ENCODE measurements at places on chromosomes 1 and 21.

DNA sequence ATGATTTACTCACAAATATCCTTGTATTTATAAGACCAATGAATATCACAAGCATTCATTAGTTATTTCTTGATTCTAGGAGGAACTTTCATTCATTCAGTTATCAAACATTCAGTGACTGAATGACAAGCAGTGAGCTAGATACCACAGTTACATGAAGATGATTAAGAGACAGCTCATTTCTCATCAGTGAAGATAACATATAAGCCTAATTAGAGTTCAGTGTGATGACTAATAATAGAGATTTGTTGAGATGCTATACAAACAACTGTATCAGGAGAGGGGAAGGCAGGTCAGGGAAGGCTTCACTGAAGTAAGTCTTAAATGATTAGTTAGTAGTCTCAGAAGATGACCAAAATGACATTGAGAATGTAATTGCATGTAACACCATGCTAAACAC lies 14.6 kb upstream of the C1orf105 start:
- no peak for DNase-seq

GRCh38 chr1:27569506-27570291 lies 34.2 kb downstream of the AHDC1 start:
- DNase-seq, result no peak

DNA sequence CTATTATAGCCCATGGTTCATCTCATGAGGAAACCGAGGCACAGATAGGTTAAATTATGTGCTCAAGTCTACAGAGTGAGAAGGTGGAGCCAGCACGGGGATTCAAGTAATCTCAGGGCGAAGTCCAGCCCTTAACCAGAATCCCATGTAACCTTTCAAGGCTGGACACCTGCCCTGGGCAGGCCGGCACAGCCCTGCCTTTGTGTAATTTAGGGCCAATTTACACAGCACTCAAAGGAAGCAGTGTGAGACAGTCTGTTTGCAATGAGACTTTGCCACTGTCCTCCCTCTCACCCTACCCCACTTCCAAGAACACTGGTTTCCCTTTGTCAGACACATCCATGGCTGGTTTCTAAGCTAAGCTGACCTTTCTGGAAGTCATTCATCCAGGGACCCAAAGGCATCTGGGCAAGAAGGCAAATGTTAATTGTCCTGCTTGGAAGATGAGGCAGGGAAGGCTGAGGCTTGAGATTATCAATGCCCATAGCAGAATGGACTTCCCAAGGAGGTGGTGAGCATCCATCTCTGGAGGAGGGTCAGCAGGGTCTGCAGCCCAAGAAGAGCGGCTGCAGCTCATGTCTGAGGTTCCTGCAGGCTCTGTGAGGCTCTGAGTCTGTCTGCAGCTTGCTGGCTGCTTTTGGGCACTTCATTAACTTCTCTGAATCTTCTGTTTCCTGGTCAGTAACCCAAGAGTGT lies 159.2 kb downstream of the TRABD2B start:
- no peak for DNase-seq

DNA sequence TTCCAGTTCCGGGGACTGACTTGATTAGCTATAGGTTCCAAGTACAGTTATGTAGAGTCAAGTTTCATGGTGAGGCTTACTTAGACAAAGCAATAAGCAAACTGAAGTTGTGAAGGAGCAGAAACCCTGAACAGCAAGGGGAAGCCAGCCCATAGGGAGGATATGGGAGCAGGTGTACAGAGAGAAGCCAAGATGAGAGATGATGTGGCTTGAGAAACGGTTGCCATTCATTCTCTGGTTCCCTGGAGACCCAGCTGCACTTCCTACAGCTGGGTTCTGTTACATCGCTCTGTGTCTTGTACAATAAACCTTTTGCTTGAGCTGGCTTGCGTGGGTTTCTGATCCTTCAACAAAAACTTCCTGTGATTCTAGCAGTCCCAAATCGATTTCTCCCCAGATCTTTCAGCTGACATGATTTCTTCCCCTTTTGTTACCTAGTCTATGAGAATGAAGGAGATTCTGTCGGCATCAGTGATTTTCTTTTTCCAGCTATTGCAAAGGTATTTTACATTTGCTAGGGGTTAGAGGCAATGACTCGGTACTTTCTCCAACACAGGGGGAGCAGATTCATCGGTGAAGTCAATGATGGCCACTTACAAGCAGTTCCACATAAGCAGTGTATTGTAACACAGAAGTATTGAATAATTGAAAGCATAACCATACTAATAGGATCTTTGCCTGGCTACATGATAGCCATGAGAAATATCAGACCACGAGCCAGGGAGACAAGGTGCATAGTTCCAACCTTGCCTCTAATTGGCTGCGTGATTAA lies 67.3 kb downstream of the URB2 start:
- no peak for DNase-seq

DNA sequence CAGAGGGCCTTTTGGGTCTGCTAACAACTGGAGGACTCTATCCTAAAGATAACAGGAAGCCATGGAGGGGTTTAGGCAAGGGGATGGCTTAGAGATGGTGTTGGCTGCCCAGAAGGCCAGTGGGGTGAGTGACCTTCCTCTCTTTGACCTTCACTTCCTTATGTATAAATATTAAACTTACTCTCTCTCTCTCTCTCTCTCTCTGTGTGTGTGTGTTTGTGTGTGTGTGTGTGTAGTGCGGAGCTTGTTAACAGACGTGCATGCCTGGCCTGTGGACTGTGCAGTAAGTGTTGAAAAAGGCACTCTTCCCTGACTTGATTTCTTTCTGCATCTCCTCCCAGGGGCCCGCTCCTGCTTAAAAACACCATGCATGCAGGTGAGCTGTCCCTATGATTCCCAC lies 10.0 kb downstream of the MROH7 start:
- no peak for DNase-seq

GRCh38 chr1:162905174-162906158 lies 44.5 kb upstream of the CCDC190 start:
- DNase-seq, result no peak

GRCh38 chr1:85663382-85663781 lies 44.9 kb downstream of the ZNHIT6 start:
- DNase-seq, result no peak

GRCh38 chr1:56547977-56548376 lies 31.4 kb downstream of the PLPP3 start:
- DNase-seq, result no peak

DNA sequence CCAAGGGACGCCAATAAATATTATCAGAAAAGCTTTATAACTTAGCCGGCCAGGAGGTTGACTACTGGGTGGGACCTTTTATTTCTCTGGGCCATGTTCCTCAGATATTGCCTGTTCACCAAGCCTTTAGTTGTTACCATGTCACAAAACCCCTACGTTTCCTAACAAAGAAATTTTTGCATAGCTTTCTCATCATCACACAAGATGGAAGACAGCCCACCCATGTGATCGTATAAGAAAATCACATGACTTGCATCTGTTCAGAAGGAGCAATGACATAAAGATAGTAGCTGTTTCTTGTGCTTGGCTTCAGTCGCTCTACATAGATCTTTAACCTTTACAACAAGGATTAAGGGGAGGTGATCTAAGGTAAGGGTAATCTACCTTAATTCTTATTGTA lies 88.9 kb upstream of the NGF start:
- no peak for DNase-seq

DNA sequence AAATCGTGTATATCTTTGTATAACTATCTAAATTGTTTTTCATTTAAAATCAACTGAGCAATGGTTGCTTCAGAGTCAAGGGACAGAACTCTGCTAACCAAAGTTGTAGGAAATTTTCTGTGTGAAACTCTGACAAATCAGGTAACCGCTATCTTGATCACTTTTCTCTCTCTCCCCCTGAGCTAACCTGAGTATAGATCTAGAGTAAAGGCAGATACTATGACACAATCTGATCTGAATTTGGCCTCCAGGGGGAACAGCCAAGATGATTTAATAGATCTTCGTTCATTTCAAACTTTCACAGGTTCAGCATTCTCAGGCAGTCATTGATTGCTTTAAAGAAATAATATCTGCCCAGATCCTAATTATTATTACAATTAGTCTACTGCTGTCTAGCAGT lies 472.8 kb downstream of the NUF2 start:
- DNase-seq, result no peak

- no peak for DNase-seq
Measured at GRCh38 chr1:71262970-71263369, 182.1 kb upstream of the ZRANB2 start.

DNA sequence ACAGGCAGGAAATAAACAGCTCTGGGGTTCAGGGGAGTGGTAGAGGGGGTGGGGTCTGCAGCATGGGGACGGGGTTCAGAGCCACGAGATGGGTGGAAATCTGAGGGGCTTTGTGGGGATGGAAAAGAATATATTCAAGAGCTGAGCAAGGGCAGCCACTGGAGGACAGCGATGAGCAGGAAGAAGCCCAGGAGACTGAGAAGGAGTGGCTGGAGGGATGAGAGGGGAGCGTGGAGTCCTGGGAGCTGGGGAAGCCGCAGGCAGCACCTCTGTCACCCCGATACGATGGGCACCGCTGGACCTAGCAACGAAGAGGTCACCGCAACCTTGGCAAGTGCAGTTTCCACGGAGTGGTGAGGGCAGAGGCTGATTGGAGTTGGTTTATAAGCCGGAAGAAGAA lies 10.0 kb upstream of the KCNAB2 start:
- no peak for DNase-seq

- DNase-seq, result no peak
Measured at GRCh38 chr1:197838836-197839235, 63.6 kb upstream of the DENND1B start.

DNA sequence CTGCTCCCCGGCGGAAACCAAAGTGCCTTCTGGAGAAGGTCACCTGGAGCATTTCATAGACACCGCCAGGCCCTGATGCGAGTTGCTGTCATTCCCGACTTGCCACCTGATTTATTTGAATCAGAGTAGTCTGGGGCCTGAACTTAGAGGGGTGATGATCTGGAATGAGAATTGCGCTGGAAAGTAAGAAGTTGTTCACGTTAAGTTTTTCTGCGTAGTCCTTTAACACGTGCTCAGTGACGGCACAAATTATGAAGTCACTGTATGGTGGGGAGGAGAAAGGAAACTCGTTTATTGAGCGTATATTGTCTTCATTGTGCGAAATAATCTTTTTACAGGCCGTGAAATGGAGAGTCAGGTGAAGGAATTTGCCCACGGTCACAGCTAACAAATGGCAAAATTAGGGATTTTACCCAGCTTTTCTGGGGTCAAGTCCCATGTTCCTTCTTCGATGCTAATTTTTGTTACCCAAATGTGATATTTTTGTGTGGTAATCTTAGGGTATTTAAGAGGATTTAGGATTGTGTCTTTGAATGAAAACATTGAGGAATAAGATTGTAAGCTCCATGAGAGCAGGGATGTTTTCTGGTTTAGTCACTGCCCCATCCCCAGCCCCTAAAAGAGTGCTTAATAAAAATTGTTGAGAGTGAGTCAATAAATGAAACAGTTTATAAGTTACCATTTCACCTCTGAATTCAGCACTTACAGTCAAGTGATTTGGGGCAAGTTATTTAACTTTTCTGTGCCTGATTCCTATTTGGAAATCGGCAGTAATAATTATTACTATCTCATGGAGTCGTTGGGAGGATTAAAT lies 46.4 kb upstream of the NBL1 start:
- peak; percentile 66 for DNase-seq

DNA sequence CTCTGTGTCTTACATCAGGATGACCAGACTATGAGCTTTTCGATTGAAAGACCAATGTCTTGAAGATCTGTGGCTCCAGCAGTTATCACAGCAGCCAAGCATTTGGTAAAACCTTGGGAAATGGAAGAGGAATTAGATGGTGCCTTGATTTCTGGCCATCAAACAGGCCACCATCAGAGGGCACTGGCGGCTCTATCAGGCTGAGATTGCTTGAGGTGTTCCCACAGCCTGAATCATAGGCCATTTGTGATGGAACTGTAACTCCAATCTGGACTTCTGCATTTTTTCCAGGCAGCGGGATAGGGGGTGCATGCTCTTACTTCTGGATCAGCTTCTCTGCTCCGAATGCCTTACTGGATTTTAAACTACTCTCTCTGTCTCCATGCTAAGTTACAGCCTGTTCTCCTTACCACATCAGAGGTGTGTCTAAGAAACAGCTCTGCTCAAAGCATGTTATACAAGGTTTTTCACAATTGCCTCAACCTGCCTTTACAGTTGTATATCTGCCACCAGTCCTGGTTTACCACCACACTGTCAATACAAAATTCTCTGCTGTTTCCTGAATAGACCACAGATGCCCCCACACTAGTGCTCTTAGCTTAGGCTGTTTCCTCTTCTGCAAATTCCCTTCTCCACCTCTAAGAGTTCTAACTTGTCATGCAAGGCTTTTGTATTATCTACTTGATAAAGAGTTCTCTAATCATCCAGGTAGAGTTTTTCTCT lies 180.9 kb downstream of the PTGER3 start:
- no peak for DNase-seq

DNA sequence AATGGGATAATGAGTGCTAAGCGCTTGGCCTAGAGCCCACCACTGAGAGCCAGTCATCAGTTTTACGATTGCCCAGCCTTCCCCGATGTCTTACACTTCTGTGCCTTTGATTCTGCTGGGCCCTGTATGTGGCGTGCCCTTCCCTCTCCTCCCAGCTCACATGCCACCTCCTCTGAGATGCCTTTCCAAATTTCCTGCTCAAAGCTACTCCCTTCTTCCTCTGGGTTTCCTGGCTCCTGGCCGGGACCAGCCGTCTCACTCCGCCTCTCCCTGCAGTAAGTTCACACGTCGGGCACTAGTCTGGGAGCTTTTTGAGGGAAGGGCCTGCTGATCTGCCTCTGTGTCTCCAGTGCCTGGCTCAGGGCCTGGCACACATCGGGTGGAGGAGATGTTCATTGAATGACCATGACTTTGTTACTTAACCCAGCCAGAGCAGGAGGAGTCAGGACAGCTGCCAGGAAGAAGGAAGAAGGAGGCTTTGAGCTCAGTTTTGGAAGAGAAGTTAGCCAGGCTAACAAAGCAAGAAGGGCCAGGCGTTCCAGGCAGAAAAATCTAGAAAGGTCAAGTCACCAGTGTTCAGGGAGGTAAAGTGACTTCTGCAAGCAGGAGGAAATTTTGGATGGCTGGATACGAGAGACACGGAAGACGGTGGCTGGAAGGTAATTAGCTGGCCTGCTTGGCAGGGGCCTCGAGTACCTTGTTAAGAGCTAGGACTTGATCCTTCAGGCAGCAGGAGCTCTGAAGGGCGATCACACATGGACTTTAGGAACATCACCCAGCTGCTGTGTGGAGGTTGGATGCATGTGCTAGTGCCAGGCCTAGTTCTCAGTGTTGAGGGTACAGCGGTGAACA lies 63.6 kb downstream of the EPHB2 start:
- no peak for DNase-seq

GRCh38 chr1:44294588-44295007 lies 60.5 kb downstream of the ERI3 start:
- DNase-seq, result no peak

DNA sequence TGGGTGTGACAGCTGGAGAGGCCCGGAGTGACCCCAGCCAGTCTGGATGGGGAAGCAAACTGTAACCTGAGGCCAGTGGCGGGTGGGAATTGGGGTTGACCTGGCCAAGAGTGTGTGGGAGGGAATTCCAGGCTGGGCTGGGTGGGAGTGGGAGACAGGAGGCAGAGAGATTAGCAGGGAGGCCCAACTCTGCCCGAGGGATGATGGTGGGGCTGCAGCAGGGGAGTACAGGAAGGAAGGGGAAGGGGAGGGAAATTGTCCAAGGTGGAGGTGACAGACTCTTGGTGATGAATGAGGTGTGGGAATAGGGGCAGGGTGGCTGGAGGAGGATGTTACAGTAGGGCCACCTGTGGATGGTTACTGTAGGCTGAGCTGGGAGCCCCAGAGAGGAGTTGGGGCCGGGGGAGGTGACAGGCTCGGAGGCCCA lies 40.4 kb downstream of the HUNK start:
- DNase-seq, result no peak
